ENCODE measurements at places on chromosomes 3 and 15. TPM values are rescaled to one million over a fixed set of nuclear protein-coding genes. Genes with fewer than 3 reads are reported as not detected.
A peak's percentile ranks its signal among the peaks of the same experiment; 100 is the strongest.

DNA sequence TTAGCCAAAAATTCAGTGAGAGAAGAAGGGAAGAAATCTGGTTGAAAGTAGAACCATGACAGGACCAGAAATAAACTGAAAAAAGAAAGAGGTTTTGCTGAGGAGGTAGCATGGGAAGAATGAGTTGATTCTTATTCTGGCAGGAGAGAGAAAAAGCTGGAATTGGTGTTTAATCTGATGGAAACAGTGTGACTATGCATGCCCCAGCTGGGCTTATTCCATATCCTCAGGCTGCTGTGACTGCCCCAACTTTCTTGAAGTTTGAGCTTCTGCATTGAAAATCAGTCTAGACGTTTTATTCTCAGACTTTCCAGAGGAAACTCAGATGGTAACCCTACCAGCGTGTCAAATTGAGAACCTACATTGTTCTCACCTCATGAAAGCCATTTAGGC, 352.5 kb upstream of the DCBLD2 start:
- DNase-seq = no peak

DNA sequence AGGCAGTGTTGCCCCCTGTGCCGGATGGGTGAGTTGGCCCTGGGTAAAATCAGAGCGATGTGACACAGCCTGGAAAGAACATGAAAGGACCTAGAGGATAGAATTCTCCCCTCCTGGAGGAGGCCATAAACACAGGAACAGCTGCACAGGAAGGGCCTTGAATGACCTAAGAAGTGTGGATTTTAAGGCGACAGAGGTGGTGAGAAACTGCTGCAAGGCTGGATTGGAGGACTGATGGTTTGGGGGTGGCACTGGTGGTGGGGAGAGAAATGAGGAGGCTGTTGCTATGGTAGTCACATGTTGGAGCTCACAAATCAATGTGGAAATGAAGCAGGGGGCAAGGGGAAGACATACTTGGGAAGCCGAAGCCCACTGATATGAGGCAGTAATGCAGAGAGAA, 13.8 kb downstream of the XIRP1 start:
- DNase-seq = no peak

The DLL4 gene
- 11.1 TPM for total RNA-seq

The ACAP2 gene
- total RNA-seq = 14.3 TPM

GRCh38 chr3:33057320-33058298, 39.3 kb downstream of the GLB1 start:
- DNase-seq = no peak

DNA sequence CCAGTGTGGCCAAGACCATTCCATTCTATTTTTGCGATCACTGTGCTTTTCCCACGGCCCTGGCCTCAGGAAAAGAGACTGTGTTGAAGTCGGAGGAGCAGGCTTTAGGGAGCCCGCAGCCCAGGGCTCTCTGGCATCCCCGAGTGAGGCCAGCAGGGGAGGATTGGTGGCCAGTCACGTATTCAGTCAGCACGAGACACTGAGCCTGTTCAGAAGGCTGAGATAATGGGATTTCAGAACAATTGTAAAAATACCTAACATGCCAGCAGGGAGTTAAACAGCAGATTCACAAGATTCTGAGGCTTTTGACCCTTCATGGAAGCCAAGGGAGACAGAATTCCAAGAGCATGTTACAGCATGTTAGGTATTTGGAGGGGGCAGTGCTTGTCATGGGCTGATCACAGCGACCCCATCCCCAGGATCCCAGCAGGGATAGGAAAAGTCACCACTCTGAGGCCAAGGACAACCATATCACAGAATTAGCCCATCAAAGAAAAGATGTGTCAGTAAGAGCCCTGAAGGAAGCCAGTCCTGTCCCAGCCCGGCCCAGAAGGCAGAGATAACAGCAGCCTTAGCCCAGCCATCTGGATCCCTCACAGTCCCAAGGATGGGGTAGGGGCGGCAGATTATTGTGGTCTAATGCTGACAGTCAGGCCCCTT, 40.6 kb downstream of the AMOTL2 start:
- no peak for DNase-seq

DNA sequence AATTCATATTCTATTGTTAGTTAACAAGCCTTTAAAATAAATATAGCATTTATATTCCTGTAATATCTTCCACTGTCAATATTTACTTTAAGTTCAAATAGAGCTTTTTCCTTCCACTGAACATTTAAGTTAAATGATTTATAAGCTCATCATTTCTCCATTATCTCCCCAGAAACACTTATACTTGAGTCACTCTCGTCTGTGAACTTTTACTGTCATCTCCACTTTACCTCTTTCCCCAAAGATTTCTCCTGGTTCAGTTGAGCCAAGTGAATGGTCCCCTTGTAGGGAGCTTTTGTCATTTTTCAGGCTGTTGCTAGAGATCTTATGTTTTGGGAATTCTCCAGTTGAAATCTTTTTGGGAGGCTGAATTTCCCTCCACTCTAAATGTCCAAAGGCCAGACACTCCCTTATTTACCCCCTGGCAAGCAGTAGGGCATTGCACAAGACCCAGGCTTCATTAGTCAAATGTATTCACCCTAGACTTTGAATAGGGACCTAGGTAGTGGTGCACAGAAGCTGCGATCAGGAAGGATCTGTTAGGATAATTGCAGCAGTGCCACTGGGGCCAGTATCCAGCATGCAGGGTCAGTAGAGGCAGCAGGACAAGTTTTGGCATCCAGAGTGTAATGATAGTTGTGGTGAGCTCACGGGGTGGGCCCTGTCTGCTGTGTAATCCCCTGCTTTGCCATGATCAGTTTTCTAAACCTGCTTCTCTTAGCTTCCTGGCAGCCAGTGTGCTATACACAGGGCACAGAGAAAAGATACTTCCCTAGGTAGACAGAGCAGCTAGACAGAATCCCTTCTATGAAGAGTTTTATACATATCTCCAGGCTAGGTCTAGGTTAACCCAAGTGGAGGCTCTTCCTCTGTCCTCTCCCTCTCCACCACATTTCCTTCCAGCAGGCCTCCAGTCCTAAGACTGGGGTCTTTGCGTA, 356.5 kb upstream of the SLCO3A1 start:
- no peak for DNase-seq

The OXTR gene
- total RNA-seq = 0.14 TPM

DNA sequence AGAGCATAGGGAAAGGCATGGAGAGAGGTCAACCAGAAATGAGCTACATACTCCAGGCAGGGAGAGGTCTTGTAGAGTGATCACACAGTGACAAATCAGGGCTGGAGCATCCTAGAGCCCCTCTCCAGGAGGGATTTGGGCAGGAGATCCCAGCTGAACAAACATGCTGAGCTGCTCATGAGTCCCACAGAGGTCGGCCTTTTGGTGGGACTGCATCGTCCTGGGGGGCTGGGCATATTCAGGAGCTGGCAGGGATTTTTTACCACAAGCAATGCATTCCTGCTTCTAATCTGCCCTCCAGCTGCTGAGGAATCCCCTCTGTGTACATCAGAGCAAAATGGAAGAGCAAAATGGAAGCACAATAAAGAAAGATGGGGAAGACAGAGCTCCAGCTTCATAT, 94.9 kb downstream of the NTRK3 start:
- DNase-seq = no peak

- no peak for DNase-seq
Measured at GRCh38 chr15:88803920-88804247, 648 bp downstream of the ACAN start.

DNA sequence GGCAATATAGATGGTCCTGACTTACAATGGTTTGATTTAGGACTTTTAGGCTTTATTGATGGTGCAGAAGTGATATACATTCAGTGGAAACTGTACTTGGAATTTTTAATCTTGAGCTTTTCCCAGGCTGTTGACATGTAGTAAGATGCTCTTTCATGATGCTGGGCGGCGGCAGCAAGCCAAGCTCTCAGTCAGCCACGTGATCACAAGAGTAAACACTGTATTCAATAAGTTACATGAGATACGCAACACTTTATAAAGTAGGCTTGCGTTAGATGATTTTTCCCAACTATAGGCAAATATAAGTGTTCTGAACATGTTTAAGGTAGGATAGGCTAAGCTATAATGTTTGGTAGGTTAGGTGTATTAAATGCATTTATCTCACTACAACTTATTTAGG, 17.9 kb downstream of the PARP9 start:
- DNase-seq = no peak

DNA sequence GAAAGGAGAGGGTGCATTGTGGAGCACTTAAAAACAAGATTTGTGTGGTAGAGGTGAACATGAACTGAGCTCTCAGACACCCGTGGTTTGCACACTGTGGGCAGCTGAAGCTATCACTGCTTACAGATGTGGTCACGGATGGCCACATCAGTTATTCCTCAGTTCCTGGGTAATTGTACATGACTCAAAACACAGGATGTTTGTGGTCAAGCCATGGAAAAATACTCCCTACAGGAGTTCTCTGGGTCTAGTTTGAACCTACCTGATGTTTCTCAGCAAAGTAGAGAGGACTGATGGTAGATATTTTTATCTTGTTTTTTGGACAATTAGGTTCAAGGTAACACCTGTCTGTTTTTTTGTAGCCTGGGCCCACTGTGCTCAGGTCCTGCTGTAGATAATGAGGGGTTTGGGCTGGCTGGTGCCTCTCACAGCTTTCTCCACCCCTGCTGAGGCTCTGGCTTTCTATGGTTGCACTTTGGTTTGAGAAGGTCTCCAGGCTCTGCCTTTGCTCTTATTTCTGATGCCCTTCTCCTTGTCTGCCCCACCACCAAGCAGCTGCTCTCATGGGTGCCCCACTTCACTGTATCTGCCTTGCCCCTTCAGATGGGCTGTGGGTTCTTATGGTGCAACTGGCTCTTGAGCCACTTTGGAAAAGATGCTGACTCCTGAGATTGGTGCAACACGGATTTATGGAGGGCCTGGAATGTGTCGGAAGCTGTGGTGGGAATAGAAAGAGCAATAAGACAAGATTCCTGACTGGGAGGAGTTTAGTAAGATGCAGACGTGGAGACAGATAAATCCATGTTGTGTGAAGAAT, 40.1 kb downstream of the CDCP1 start:
- no peak for DNase-seq

The RBP2 gene
- total RNA-seq = not detected

The KBTBD8 gene
- 3.6 TPM for total RNA-seq

DNA sequence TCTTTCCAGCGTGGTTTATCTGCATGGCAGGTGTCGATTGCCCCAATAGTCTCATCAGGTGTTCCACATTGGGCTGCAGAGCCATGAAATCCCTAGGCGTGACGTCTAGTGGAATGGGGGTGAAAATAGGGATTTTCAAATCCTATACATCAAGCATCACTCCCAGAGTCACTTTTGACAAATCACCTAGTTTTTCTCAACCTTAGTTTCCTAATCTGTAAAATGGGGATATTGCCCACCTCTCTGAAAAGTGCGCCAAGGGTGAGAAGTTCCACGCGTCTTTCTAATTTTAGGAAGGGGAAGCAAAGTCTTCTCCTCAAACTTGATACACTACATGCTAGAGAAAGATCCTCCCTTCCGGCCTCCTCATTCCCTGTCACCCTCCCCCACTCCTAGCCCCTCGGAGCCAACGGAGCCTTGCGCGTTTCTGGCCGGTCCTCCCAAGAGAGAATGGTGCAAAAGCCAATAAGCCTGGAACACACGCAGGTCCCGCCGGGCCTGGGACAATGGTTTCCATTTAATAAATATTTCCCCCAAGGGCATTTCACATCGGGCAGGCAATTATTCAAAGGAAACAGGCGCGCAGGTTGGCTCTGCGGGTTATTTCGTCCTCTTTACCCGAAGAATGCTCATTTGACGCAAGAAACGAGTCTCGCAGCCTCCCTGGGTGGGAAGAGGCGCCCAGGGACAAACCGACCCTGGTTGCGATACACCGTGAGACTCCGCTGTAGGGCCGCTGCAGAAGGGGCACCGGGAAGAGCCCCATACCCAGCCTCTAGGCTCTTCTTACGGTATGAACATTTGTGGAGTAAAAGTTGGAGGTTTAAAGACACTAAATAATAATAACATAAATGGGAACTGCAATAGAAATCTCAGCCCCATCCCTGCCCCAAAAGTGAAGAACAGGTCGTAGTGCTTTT, 1.2 kb upstream of the SOX14 start:
- DNase-seq = no peak

DNA sequence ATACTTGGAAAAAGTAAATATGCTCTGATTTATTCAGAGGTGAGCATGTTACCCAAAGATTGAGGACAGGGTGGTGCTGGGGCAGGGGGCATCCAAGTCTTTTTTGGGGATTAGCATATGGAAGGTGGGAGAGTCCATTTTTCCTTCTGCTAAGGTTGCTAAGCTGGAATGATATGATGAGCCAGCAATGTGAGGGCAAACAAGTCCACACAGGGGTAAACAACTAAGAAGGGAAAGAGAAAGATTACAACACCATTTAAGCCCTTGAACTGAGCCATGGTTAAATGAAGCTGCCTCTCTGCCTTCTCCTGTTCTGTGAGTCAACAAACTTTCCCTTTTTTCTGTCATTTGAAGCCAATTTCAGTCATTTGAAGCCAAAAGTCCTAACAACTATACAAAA, 89.0 kb downstream of the RPL22L1 start:
- no peak for DNase-seq

The STAC gene
- total RNA-seq = 0.30 TPM

The PSTPIP1 gene
- total RNA-seq = 3.5 TPM

DNA sequence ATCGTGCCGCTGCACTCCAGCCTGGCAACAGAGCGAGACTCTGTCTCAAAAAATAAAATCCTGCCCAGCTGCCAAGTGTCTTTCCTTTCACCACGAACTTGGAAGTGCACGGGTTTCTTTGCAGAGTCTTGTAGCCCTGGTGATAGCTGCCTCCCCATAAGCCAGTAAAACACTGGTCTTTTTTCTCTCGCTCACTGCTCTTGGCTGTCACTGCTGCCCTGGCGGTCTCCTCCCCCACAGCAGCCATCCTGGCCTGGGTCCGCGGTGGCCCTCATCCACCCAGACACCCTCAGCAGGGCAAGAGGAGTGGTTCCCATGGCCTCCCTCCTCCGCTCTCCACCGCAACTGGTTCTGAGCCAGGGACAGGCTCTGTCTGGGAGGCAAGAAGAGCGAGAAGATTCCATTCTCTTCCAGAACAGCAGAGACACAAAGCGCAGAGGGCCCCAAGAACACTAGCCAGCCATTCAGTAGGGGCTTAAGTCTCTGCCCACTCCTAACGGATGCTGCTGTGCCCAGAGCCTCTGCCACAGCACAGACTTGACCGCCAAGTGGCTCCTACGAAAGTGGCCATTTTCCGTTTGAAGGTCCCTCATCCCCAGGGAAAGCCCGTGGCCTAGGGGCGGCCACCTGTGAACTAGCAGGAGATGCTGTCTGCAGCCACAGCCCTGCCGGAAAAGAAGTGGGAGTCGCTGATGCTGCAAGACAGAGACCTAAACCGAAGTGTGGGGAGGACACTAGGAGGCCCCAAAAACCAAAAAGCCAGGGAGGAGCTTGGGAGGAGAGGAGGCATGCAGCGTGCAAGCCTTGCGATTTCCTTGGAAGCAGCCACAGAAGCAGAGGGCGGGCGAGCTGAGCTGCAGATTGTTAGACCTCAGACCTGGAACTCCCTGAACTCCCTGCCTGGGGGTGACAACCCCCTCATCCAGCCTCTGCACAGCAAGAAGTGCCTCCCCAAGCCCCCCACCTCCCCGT, 44.1 kb downstream of the KLHL25 start:
- peak; percentile 77 for DNase-seq

The UPK1B gene
- total RNA-seq = not detected

The TF gene
- total RNA-seq = 1.3 TPM
